Stimulated activated CD4-positive, alpha-beta T cell treated with anti-CD3 and anti-CD28 coated beads, Interleukin-12 subunit alpha, Interleukin-12 subunit beta, amount 100 ng/mL, for 4 hours (primary cell): ENCODE measurements at places on chromosomes 2 and 18.

DNA sequence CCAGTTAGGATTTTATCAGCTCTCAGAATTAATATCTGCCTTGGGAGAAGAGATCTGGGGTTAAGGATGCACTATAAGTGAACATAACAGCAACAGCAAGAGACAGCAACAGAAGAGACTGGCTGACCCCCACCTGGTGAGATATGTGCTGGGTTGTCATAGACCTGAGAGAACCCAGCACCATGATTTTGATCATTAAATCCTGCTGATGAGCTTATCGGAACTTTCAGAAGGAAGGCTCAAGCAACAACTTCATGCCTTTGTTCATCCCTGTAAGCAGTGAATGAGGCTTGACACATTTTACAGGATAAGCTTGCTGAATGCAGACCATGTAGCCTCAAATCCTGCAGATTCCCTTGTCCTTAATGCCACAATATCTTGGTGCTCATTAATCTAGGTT lies 100.0 kb downstream of the POLE4 start:
- no peak for DNase-seq

- DNase-seq, result no peak
These were observed 16.8 kb upstream of the KCNJ3 start for GRCh38 chr2:154681741-154682140.

DNA sequence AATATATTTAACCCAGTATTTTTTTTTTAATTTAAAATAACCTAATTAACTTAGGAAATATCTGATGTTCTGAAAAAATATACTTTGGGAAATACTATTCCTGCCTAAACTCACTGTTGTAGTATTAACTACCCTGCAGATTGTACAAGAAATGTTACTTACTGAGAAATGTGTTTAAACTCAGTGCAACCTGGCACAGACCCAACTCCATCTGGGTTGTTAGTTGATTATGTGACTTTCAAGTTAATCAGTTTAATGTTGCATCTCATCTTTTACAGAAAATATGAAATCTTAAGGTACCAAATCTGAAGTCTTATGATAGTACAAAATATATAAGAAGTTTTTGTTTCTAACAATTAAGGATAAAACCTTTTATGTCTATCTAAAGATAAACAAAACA lies 27.3 kb downstream of the VAPA start:
- no peak for DNase-seq

- DNase-seq, result no peak
These were observed 400.3 kb upstream of the SMIM21 start for GRCh38 chr18:75827751-75828287.

- no peak for DNase-seq
These were observed 69.7 kb upstream of the CTDP1 start for GRCh38 chr18:79609841-79610281.

- no peak for DNase-seq
These were observed 118.5 kb downstream of the AGAP1 start for GRCh38 chr2:235612181-235612950.
